ENCODE measurements at places on chromosomes 7 and 10. TPM values are rescaled to one million over a fixed set of nuclear protein-coding genes. Genes with fewer than 3 reads are reported as not detected.

GRCh38 chr7:108296911-108297310 is 159.3 kb downstream of the NRCAM start:
- H3K36me3 ChIP-seq = no peaks in the 10 kb centered on the region
- no peak overlapping the region for H3K27ac ChIP-seq
- H3K4me1 ChIP-seq = no peaks in the 10 kb centered on the region
- H3K27me3 ChIP-seq = no peaks in the 10 kb centered on the region
- no peak for DNase-seq

The EXOSC1 gene
- 46.5 TPM for total RNA-seq

- H3K36me3 ChIP-seq = no peaks in the 10 kb centered on the region
- no peak overlapping the region for H3K4me3 ChIP-seq
- DNase-seq = peak; percentile 55
- H3K27me3 ChIP-seq = no peaks in the 10 kb centered on the region
- H3K27ac ChIP-seq = no peak overlapping the region
These were observed 79.1 kb downstream of the PIK3CG start for GRCh38 chr7:106944035-106944665.

The HOXA1 gene
- total RNA-seq = not detected

The NFE2L3 gene
- 61.0 TPM for total RNA-seq

DNA sequence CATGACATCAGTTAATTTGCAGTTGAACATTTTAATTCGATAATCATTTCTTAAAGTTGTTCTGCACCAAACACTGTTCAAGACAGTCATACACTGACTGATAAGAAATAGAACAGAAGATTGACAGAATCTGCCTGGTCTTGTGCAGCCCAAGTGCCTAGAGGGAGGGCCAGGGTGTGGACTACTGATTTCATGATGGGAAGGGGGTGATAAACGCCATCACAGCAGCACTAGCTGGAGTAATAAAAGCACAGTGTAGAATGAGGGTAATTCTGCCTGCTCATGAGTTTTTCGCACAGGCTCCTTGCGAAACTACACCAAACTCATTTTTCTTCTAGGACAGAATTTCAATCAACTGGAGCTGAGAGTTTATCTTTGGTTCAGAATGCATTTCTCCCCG is 270.1 kb downstream of the ARL4A start:
- H3K27me3 ChIP-seq = peaks cover 13% of the 10 kb centered on the region
- H3K4me3 ChIP-seq = no peak overlapping the region
- DNase-seq = no peak
- no peaks in the 10 kb centered on the region for H3K4me1 ChIP-seq
- no peaks in the 10 kb centered on the region for H3K36me3 ChIP-seq

The CDC14C gene
- total RNA-seq = not detected

The OR13A1 gene
- total RNA-seq = not detected

DNA sequence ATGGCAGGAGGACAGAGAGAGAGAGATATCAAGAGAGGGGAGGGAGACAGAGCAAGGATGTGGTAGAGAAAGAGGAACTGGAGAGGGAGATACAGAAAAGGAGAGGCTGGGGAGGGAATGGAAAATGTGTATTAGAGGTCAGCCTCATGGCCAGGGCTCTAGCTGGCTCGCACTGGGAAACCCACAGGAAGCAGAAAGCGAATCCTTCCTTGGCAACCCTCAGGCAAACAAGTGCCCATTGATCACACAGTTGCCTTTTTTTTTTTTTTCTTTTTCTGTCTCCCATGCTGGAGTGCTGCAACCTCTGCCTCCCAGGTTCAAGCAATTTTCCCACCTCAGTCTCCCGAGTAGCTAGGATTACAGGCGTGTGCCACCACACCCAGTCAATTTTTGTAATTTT is 391.2 kb downstream of the TYW1 start:
- DNase-seq = no peak
- H3K36me3 ChIP-seq = no peaks in the 10 kb centered on the region
- no peaks in the 10 kb centered on the region for H3K4me1 ChIP-seq
- H3K27me3 ChIP-seq = no peaks in the 10 kb centered on the region

DNA sequence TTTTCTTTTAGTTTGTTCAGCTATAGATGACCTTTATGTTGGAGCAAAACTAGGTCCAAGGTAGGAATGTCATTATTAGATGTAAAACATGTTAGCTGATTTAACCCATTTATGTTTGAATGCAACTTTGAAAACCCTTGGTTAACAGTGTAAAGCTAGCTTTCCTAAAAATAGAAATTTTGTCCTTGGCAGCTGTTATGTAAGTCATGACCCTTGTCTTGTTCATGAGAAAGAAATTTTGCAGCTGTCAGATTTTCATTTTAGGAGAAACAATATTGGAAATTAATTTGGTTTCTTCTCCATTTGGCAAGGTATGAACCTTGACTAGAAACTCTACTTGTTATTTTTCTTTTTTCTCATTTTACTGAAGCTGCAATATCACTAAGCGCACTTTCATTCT is 23.9 kb upstream of the CCAR1 start:
- peaks cover 2% of the 10 kb centered on the region for H3K4me1 ChIP-seq
- no peaks in the 10 kb centered on the region for H3K27me3 ChIP-seq
- no peak overlapping the region for H3K27ac ChIP-seq
- no peak overlapping the region for H3K4me3 ChIP-seq
- DNase-seq = no peak

The ASB10 gene
- total RNA-seq = not detected

The CALY gene
- total RNA-seq = 1.3 TPM

DNA sequence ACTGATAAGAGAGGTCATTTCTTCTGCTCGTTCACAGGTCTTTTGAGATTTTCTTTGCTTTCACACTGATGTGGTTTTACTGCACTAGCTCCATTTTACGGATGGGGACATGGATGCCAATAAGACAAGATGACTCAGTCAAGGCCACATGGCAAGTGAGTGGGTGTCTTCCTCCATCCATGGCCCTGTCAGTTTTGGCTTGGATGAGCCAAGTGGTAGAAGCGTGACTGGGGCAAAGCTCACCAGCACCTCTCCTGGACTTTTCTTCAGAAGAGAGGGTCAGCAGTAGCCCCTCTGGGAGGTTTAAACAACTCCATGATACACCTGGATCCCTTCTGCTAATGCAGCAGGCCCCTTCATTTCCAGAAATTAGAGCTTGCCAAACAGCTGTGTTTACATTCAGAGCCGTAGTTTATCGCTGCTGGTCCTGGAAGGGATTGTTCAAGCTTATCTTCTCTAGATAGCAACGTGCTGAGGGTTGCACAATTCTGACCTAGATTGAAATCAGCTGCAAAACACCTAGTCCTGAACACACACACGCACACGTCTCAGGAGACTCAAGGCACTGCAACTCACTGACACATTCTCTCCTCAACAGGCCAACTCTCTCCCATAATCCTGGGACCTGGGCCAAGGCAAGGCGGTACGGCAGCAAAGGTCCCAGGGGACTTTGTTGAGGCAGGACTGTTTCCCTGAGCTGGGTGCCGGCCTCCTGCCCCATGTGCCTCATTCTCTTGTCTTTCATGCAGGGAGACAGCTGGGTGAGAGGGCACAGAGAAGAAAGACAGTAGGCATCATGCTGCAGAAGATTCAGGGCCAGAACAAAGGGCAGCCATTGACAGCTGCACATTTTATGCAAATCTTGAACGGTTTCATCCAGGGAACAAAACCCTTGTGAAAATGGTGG is 14.2 kb upstream of the PDCD4 start:
- peak overlapping the region; percentile 11 for H3K4me3 ChIP-seq
- peaks cover 15% of the 10 kb centered on the region for H3K4me1 ChIP-seq
- peak; percentile 59 for DNase-seq
- peak overlapping the region; percentile 7 for H3K27ac ChIP-seq
- H3K36me3 ChIP-seq = no peaks in the 10 kb centered on the region

The TDRD1 gene
- not detected for total RNA-seq

The FBXO24 gene
- total RNA-seq = 1.3 TPM

- DNase-seq = no peak
- H3K4me3 ChIP-seq = no peak overlapping the region
- no peaks in the 10 kb centered on the region for H3K4me1 ChIP-seq
- H3K27ac ChIP-seq = no peak overlapping the region
- no peaks in the 10 kb centered on the region for H3K36me3 ChIP-seq
- H3K27me3 ChIP-seq = no peaks in the 10 kb centered on the region
These were observed 15.6 kb upstream of the KMT2C start for GRCh38 chr7:152451356-152451755.

The STEAP1 gene
- 3.8 TPM for total RNA-seq

DNA sequence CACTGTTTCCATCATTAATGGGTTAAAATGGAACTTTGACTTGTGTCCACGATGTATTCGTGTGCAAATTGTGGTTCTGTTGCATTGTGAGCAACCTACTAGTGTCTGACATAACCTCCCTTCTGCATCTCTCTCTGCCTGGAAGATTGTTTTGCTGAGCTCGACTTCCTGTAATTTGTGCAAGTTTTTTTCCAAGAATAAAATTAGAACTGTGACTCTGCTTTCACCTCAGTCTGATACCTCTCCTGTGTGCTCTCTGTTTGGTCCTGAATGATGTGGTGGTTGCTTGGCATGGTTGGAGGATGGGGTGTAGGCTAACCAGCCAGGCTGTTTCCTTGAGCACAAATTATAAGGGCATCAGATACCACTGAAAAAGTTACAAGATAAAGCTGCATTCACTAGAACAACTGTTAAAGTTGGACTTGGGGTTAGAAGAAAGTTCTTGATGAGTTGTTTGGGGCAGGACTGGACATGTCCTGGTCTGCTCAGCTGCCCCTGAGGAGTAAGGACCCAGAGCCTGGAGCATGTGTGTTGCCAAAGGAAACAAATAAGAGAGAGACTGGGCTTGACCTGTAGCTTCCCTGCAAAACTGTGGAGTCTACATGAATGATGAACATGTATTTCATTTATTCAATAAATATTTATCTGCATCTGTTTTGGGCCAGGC is 1.9 kb upstream of the VOPP1 start:
- no peaks in the 10 kb centered on the region for H3K36me3 ChIP-seq
- no peak overlapping the region for H3K27ac ChIP-seq
- DNase-seq = no peak
- H3K4me3 ChIP-seq = no peak overlapping the region
- peaks cover 12% of the 10 kb centered on the region for H3K27me3 ChIP-seq

- H3K36me3 ChIP-seq = peaks cover 32% of the 10 kb centered on the region
- H3K4me1 ChIP-seq = peaks cover 19% of the 10 kb centered on the region
- peak; percentile 98 for DNase-seq
These were observed at the start of gene TRAPPC14 for GRCh38 chr7:100158229-100159098. Gene TRAPPC14, minus strand, starts transcription at chr7:100158723. Its CDS starts 224 bp downstream, at chr7:100158499.
